Fibroblast of skin of right biceps (primary cell): ENCODE measurements at places on chromosomes 1 and 21.

GRCh38 chr21:41680444-41681347 lies 86.2 kb downstream of the RIPK4 start:
- DNase-seq, result no peak

GRCh38 chr1:3069491-3070308 lies 697 bp downstream of the PRDM16 start:
- peak; percentile 70 for DNase-seq

DNA sequence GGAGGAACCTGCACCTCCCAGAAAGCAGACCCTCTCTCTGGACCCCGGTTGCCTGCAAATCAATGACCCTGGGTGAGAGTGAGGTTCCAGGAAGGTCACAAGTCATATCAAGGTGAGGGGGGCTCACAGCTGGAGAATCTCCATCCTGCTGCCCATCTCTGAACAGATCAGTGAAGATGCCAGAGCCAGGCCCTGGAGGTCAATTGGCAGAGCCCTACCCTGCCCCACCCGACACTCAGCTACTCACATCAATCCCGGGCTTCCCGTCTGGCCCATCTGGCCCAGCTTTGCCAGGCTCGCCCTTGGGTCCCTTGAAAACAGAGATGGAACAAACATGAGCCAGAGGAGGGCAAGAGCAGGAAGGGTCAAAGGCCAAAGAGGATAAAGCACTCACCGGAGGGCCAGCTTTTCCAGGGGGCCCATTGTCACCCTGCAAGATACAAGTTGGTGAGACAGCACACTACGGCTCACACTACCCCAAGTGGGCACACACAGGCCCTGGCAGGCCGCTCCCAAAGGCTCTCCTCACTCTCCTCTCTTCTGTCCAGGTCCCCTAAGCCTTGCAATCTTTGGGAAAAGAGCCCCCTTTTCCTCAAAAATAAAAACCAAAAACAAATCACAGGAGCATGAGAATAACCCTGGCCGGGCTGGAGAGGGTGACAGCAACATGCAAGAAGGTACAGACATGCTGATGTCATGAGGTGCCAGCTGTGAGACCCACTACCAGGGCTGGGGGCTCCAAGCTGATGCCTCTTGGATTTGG lies 2.9 kb downstream of the COL9A2 start:
- no peak for DNase-seq

DNA sequence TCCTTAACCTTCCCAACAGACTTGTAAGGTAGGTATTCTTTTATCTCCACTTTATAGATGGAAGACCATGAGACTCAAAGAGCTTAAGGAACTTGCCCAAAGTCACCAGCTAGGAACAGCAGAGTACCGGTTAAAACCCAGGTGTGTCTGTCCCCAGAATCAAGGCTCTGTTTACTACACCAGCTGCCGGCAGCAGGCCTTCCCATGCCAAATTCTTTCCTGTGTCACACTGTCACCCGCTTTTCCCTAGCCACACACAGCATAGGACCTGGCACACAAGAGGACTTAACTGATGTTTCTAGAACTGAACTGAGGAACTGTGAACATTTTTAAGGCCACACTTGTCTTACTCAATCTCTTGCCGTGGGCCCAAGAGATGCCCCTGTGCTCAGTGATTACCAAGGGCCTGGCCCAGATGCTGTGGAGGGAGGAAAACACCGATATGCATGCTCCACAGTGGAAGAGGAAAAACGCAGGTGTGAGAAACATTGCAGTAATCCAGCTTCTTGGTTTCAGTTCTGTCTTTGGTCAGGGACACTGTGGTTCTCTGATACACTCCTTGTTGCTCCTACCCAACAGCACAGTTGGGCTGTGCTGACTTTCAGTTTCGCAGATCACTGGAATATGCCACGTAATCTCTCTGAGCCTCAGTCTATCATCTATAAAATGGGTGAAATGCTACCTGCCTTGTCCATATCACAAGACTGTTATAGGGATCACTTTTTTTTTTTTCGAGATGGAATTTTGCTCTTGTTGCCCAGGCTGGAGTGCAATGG lies 13.9 kb upstream of the LY9 start:
- DNase-seq, result no peak

GRCh38 chr1:232517204-232517603 lies 112.7 kb downstream of the SIPA1L2 start:
- no peak for DNase-seq

- no peak for DNase-seq
These were observed 63.0 kb downstream of the ROR1 start for GRCh38 chr1:63836830-63837229.

- no peak for DNase-seq
These were observed 85.1 kb upstream of the CSF3R start for GRCh38 chr1:36567601-36568341.

DNA sequence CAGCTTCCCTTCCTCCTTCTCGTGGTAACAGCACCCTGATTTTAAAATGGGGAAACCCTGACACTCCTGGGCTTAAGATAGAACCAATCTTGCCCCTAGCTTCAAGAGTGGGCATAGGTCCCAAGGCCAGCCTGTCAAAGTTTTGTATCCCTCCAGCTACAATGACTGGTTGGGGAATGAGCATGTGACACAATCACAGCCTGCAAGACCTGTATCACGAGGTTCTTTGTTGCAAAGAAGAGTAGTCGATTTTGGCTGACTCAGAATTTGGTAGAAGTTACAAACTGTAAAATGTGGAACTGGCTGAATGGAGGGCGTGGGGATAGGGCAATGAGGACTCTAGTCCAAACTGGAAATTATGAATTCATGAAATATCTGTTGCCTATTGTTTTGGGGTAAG lies 18.7 kb downstream of the CTSK start:
- no peak for DNase-seq
